ENCODE measurements at places on chromosomes 4 and X. TPM values are rescaled to one million over a fixed set of nuclear protein-coding genes. Genes with fewer than 3 reads are reported as not detected.

GRCh38 chr4:124437853-124438495 is 274.6 kb downstream of the ANKRD50 start:
- no peak overlapping the region for H3K27ac ChIP-seq
- no peaks in the 10 kb centered on the region for H3K4me1 ChIP-seq
- H3K36me3 ChIP-seq, result no peaks in the 10 kb centered on the region
- no peaks in the 10 kb centered on the region for H3K27me3 ChIP-seq
- no peak overlapping the region for H3K4me3 ChIP-seq
- DNase-seq, result no peak

DNA sequence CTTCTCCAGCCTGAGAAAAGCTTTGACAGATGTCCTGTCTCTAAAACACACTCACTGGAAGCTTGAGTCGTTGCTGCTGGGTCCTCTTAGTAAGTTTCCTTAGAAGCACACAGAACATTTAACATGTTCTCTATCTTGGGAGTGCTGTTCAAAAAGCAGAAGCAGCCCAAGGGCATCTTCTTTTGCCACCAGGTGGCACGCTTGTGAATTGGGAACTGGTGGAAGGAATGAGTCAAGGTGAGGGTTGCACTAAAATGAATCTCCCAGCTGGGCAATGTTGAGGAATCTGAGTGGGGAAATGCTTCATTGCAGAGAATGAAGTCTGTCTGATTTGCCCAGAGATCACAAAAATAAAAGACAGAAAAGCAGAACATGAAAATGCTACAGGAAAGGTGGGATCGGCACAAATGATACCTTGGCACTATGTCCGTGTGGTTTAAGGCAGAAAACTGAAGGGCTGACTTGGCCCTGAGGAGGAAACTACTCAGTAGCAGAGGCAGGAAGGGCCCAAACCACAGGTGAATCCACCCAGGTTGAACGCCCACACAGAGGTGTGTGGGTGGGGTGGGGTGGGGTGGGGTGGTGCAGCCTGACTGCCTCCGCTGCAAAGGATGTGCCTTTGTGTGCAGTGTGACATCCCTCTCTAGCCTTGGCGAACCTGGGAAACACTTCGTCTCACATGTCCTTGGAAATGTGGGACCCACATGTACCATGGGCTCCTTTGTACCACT is 26.0 kb downstream of the KIT start:
- DNase-seq, result no peak
- H3K27me3 ChIP-seq, result no peaks in the 10 kb centered on the region
- H3K36me3 ChIP-seq, result no peaks in the 10 kb centered on the region
- peaks cover 27% of the 10 kb centered on the region for H3K4me1 ChIP-seq
- H3K4me3 ChIP-seq, result no peak overlapping the region
- H3K27ac ChIP-seq, result no peak overlapping the region

DNA sequence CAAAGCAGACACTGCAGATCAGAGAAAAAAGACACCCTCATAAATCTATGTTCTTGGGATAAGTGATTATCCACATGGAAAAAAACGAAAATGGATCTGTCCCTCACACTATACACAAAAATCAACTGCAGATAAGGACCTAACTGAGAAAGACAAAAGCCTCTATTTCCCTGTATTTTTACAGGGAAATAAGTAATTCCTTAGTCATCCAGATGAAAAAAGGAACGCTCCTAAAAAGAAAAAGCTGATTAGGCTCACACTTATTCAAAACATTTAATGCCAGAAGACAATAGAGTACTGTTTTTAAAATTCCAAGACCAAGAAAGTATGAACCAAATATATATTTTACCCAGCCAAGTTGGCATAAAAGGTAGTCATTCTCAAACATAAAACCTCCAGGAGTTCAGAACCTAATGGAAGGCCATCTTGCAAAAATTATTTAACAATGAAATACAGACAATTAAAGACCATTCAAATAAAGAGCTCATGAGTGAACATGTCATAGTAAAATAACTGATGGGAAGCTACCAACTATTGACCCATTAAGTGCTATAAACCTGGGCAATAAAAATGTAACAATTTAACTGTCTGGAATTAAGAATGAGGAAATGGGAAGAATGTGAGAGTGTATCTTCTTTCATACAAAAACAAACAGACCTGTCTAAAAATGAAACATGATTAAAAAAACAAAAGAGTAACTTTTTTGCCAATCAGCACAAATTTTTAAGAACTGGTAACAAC is 20.4 kb downstream of the PAPSS1 start:
- H3K27me3 ChIP-seq, result no peaks in the 10 kb centered on the region
- H3K36me3 ChIP-seq, result peaks cover 65% of the 10 kb centered on the region
- H3K4me1 ChIP-seq, result no peaks in the 10 kb centered on the region
- no peak for DNase-seq
- no peak overlapping the region for H3K4me3 ChIP-seq
- H3K27ac ChIP-seq, result no peak overlapping the region

The GRIA3 gene
- 2.2 TPM for total RNA-seq

The DCAF8L2 gene
- total RNA-seq, result not detected

Measured in neural crest cell (in vitro differentiated cells).